Activated CD8-positive, alpha-beta memory T cell treated with anti-CD3 and anti-CD28 coated beads for 1 hour (primary cell): ENCODE measurements at places on chromosomes 12 and 14.

DNA sequence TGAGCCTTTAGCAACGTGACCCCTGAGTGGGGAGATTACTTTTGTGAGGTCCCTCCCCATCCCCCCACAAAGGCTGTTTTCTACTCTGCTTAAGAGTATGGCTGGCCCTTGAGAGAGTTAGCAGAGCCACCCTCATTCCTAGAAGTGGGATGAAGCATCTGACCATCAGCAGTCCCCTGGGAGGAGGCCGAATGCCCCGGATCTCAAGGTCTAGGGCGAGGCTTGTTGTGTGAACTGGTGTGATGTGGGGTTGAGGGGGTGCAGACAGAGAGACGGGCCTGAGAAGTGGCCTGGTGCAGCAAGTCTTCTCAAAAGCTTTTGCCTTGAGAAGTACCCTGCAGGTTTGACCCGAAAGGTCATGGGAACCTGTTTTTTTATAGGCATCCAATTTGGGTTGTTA lies 153.0 kb upstream of the FKBP4 start:
- no peak for DNase-seq

GRCh38 chr12:68180792-68181744 lies 21.5 kb upstream of the IFNG start:
- DNase-seq, result no peak

- no peak for DNase-seq
Measured at GRCh38 chr14:71248194-71248593, 340.9 kb downstream of the PCNX1 start.

- peak; percentile 94 for DNase-seq
Measured at GRCh38 chr12:53500776-53501614, at the start of gene TARBP2. TARBP2 (plus strand) TSS chr12:53501283; CDS start chr12:53501409, 126 bp downstream.

- no peak for DNase-seq
Measured at GRCh38 chr12:99810718-99811593, 163.4 kb downstream of the GARIN6 start.
